ENCODE measurements at places on chromosomes 2 and 18. TPM values are rescaled to one million over a fixed set of nuclear protein-coding genes. Genes with fewer than 3 reads are reported as not detected.
A peak's percentile ranks its signal among the peaks of the same experiment; 100 is the strongest.

GRCh38 chr2:159402790-159403189, 116.3 kb upstream of the WDSUB1 start:
- no peak for DNase-seq

DNA sequence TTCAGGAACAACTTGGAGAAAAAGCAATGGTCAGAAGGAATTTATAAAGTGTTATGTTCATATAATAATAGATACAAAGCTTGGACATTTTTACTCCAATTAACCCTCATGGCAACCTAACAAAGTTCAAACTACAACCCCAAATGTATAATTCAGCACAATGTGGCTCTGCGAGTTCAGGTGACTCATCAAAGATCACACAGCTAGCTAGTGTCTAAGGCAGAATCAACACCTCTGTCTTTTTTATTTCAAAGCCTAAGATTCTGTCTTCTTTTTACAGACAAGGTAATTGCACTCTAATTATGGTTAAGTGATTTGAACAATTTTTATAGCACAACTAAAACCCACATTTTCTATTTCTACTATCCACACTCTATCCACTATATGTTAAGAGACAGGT, 90.5 kb downstream of the CHST9 start:
- DNase-seq: no peak

DNA sequence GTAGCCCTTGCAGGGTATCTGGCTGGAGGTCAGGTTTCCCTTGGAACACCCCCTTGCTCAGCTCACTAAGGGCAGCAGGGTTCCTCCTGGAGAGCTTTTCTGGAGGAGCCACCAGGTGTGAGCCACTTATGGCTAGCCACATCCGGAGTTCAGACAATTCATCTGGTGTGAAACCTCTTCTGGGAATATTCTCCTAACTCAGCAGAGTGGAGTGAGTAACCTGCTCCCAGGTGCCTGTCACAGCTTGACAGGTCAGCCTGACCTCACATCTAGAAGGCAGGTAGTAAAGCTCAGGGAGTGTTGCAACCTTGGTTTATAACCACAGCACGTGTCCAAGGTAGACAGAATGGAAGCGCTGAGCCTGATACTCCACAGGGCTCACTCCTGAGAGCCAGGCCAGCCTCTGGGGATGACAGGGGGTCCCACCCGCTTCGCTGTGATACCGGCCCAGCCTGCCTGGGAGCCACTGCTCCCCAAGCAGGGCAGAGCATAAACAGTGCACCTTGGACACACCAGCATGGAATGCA, 62.6 kb upstream of the TGFA start:
- DNase-seq: no peak

DNA sequence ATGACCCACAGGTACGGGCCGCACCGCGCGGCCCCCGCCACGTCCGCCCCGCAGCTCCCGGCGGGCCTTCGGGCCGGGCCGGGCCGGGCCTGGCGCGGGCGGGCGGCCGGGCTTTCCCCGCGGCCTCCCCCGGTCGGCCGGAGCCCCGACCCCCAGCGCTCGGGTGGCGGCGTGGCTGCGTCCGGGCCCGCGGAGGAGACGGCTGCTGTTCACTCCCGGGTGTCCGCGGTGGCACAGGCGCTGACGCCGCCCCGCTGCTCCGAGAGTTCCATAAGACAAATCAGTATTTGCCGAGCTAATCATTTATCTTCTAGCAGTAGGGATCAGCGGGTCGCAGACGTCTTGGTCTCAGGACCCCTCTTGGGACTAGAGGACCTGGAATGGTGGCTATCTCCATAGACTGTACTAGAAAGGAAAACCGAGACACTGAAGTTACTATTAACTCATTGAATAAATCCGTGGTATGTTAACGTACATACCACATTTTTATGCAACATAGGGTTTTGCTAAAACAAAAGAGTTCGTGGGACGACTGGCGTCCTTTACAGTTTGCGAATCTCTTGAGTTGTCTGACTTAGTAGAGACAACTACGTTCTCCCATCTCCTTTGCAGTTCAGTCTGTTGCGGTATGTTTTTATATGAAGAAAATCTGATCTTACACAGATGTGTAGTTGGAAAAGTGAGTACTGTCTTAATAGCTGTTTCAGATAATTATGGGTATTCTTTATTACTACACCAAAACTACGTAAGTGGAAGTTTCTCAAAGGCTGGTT, 500 bp downstream of the LIMS1 start:
- DNase-seq: peak; percentile 70

GRCh38 chr2:237875256-237876060, 16.0 kb downstream of the RAMP1 start:
- no peak for DNase-seq

DNA sequence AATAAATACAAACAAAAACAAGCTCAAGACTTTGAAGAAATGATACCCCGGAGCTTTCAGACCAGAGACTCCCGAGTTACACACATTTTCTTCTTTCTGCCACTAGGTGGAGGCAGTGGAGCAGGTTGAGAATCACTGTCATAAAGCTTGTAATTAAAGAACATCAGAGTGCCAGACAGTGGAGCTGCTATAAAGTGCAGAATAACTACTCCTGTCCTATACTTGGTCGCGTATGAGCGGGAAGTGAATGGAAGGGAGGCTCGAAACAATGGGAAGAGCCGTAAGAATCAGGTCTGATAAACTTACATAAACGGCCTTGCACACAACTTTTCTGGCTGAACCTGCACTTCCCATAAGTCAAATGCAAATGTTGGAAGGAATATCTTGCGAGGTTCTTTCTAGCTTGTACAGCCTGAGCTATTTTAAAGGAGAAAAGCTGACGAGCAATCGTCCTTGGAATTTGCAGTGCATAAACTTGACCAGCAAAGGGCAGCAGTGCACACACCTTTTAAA, 189.0 kb downstream of the RPIA start:
- DNase-seq: peak; percentile 64

GRCh38 chr2:129320288-129320687, 659.2 kb upstream of the RAB6C start:
- no peak for DNase-seq

GRCh38 chr18:49632588-49632987, 70.7 kb downstream of the LIPG start:
- no peak for DNase-seq

DNA sequence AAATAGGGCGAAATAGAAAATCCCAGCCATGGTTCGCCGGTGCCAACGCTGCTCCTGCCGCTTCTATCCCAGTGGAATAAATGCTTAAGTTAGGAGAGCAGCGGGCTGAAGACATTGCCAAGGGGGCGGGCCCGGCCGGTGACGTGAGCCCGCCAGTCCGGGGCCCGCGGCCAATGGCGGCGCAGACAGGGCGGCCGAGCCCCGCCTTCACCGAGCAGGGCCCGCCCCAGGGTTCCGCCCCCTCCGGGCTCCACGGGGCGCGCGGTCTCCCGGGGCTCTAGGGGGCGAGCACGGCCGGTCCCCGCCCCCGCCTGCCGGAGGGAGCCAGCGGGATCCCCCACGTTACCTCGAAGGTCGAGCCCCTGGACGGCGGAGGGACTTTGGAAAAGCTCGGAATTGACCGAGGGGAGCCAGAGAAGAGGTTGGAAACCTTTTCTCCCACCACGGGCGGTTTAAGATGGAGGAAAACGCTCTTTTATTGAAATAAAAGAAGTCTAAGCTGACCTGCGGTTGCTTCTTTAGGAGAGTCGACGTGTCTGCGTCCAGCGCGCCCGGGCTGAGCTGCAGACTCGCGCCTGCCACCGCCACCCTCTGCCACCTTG, at the start of gene EPHA4:
Gene EPHA4 (minus strand): TSS at position 86 of the 602 bp plus-strand sequence. CDS start 56 bp downstream, at position 30.
- peak; percentile 97 for DNase-seq

GRCh38 chr2:241298673-241299072, 16.8 kb downstream of the HDLBP start:
- DNase-seq: no peak

DNA sequence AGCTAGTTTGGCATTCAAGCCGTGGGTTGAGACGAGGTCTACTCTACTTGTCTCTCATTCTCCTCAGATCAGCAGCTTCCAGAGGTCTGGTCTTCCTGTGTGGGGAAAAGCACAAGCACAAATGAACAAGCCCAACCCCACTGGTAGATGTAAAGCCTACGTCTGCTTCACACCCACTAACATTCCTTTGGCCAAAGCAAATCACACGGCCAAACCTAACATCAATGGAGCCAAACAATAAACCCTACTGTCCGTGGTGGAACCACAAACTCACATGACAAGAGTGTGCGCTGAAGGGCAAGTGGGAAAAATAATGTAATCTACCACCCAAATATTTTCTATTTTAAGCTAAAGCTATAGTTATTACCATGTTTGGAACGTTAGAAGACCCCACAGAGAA, 179.3 kb upstream of the MGAT5 start:
- no peak for DNase-seq

DNA sequence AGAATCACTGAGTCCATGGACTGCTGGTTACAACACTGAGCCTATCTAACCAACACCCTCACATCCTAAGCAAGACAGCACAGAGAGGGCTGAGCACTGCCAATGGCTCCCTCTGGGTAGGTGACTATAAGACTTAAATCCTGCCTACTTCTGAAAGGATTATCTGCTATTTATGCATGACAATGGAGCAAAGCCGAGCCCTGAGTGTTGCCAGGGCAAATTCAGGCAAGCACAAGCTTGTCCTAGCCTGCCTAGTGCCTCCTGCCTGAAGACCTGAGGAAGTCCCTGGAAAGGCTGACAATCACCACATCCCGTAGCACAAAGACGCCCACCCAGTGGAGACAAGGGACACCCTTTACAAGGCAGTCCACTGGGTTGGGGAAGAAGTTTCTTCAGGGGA, 129.7 kb downstream of the OSR1 start:
- DNase-seq: no peak

GRCh38 chr2:33166287-33166881, 219.6 kb downstream of the LTBP1 start:
- peak; percentile 75 for DNase-seq

- DNase-seq: no peak
These were observed 11.4 kb upstream of the XPO1 start for GRCh38 chr2:61549546-61549945.

- DNase-seq: peak; percentile 83
These were observed 20.7 kb downstream of the SCYGR8 start for GRCh38 chr2:227766373-227766883.

GRCh38 chr18:4511166-4511565, 56.1 kb upstream of the DLGAP1 start:
- no peak for DNase-seq

Gene ST8SIA3
- total RNA-seq: not detected

Gene RIT2
- total RNA-seq: not detected

Gene HOXD1
- total RNA-seq: 0.13 TPM

Gene LINC00305
- not detected for total RNA-seq

Gene ACKR3
- total RNA-seq: 10.1 TPM

Gene TRPM8
- total RNA-seq: not detected

Gene ASB18
- not detected for total RNA-seq

Gene CNDP1
- not detected for total RNA-seq

Gene ALPG
- total RNA-seq: not detected

Gene GALNT14
- 1.4 TPM for total RNA-seq

Gene DYNC1I2
- total RNA-seq: 91.7 TPM
